ENCODE measurements at places on chromosomes 1 and 21. TPM values are rescaled to one million over a fixed set of nuclear protein-coding genes. Genes with fewer than 3 reads are reported as not detected.

C1orf210 gene
- 17.1 TPM for total RNA-seq

MEX3A gene
- total RNA-seq, result 31.5 TPM

ARMH1 gene
- 0.62 TPM for total RNA-seq

OR2T2 gene
- total RNA-seq, result not detected

SYTL1 gene
- total RNA-seq, result 5.4 TPM

FAM167B gene
- total RNA-seq, result 0.31 TPM

TCHHL1 gene
- total RNA-seq, result not detected

KLHDC8A gene
- 2.4 TPM for total RNA-seq

EXOSC10 gene
- 72.9 TPM for total RNA-seq

NVL gene
- 35.3 TPM for total RNA-seq

TRMT1L gene
- 30.0 TPM for total RNA-seq

KLHL21 gene
- total RNA-seq, result 31.1 TPM

AGPAT3 gene
- total RNA-seq, result 4.4 TPM

AMPD2 gene
- 58.6 TPM for total RNA-seq

IQGAP3 gene
- total RNA-seq, result 25.7 TPM

RORC gene
- 1.6 TPM for total RNA-seq

FAM110D gene
- 0.24 TPM for total RNA-seq

RUNX1 gene
- total RNA-seq, result 0.23 TPM

ST6GALNAC3 gene
- 11.6 TPM for total RNA-seq

ANGPTL3 gene
- not detected for total RNA-seq

TNFSF4 gene
- total RNA-seq, result 1.2 TPM

Data from GM23338 (cell line).